Activated T-helper 2 cell treated with anti-CD3 and anti-CD28 coated beads, Interferon-gamma antibody, Interleukin-2, Interleukin-4, amounts not matched to agents 10 μg/mL and 5 μg/mL and 100 μg/mL, durations not matched to agents 14 hours and 24 hours and 36 hours (primary cell): ENCODE measurements at places on chromosomes 6 and 20. TPM values are rescaled to one million over a fixed set of nuclear protein-coding genes. Genes with fewer than 3 reads are reported as not detected.
A peak's percentile ranks its signal among the peaks of the same experiment; 100 is the strongest.

KHDC1L gene
- 0.32 TPM in 1 of 2 replicates, not detected in the other for total RNA-seq

DNA sequence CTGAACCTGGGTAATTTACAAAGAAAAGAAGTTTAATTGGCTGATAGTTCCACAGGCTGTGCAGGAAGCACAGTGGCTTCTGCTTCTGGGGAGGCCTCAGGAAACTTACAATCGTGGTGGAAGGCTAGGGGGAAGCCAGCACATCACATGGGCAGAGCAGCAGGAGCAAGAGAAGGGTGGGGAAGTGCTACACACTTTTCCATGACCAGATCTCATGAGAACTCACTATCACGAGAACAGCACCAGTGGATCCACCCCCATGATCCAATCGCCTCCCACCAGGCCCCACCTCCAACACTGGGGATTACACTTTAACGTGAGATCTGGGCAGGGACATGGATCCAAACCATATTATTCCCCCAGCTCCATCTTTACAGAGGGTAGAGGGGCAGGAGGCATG lies 166.4 kb downstream of the NFATC2 start:
- no peak for DNase-seq

GRCh38 chr6:135217663-135218062 lies 36.6 kb downstream of the MYB start:
- no peak for DNase-seq

- DNase-seq, result no peak
These were observed 146.3 kb upstream of the RNF24 start for GRCh38 chr20:4161401-4162251.

DNA sequence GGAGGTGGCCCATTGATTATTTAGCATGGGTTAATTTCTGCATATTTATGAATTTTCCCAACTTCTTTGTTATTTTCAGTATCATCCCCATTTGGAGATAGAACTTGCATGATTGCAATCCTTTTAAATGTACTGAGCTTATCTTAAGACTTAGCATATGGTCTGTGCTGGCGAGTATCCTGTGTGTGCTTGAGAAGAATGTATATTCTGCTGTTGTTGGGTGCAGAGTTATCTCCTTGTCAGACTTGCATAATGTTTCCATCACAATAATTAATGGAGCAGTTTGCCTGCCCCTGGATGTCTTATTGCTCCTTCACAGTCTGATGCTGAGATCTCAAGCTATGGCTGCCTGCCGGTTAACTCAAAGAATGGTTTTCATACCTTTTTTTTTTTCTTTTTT lies 112.6 kb downstream of the CDYL start:
- no peak for DNase-seq

RAB44 gene
- not detected in 2 replicates for total RNA-seq

DNA sequence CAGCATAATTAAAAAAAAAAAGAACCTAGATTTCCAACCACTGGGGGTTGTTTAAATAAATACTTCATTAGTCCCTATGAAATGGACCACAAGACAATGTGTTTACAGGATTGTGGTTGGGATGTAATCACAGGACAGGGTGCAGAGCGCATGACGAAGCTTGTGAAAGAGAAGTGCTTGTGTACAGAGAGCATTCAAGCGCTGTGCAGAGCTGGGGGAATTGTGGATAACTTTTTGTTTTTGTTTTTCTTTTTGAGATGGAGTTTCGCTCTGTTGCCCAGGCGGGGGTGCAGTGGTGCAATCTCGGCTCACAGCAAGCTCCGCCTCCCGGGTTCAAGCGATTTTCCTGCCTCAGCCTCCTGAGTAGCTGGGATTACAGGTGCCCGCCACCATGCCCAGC lies 22.3 kb downstream of the LAMA5 start:
- no peak for DNase-seq

CDSN gene
- total RNA-seq, result not detected in 2 replicates

- no peak for DNase-seq
These were observed 40.5 kb downstream of the RSPH3 start for GRCh38 chr6:158959552-158959951.

TRIM40 gene
- total RNA-seq, result not detected in 2 replicates

DNA sequence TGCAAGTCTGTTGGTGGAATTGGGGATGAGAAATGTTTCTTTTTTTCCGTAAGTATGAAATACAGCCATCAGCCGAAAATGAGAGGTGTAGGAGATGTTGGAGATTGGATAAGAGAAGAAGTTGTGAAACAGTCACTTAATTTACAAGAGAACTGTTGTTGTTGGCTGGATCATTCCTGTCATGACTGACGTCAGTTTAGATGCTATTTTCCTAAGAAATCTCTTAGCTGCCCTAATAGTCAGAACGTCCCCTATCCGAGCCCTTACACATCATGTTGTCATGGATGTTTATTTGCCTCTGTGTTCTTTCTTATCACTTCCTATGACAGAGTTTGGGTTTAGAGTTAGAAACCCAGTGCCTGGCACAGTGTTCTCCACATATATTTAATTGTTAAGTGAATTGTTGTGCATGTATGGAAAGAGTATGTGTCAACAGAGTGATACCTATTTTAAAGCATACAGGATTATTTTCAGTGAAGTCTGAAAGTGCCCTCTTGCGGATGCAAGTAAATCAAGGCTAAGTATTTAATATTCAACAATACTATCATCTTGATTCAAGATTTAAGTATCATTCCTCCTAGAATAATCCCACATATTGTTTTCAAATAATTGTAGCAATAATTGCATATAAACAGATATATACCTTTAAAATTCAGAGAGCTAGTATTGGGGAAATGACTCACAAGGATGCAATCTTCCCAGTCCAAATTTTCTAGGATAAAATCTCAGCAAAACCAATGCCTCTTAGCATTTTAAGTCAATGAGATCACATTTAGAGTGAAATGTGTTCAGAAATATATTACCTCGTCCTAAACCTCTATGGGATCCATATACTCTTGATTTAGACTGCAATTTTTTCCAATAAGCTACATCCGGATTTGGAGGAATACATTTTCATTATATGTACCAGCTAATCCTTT lies 309.9 kb upstream of the NOX3 start:
- no peak for DNase-seq

DNA sequence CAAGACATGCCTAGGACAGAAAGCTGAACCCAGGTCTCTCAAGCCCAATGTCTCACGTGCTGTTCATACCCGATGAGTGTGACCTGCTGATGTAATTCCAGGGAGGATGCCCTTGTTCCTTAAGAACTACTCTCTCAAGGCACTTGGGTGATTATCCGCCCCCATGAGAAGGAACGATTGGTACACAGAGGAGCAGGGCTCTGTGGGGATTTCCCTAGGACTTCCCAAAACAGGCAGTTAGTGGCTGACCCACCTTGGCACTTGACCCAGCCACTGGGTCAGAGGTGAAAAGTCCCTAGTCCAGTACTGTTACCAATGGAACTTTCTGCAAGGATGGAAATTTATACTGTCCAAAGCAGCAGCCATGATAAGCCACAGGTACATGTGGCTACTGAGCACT lies 9.2 kb upstream of the BPIFB6 start:
- no peak for DNase-seq

DNA sequence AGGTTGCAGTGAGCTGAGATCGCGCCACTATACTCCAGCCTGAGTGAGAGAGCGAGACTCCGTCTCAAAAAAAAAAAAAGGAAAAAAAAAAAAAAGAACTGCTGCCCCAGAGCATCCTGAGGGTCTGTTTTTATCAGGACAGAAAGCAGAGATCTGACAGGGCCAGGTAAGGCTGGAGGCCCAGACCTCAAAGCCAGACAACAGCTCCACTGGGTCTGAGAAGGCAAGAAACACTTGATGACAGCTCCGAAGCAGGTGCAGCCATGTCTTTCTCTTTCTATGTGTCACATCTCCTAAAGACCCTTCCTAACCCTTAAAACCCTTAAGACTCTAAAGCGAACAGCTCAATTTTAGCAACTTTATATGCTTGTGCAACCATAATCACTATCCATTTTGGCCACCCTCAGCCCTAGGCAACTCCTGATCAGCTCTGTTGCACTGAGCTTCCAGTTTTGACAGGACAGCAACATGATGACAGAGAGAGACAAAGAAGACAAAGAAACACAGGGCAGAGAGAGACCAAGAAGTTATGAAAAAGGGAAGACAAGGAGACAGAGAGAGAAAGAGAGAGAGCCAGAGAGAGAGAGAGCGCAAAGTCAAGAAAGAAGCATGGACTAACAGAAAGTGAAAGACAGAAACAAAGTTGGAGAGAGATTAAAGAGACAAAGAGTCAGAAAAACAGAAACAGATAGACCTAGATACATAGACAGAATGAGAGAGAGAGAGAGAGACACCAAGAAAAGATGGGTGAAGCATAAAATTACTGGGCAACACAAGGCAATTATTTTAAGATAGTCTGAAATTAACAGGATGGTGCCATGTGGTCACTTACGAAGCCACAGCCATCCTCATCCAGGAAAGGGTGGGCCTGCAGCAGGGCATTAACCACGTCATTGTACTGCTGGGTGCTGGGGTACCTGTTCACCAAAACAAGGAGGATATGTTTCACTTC lies 39.2 kb downstream of the SAMD3 start:
- DNase-seq, result peak; percentile 39

DNA sequence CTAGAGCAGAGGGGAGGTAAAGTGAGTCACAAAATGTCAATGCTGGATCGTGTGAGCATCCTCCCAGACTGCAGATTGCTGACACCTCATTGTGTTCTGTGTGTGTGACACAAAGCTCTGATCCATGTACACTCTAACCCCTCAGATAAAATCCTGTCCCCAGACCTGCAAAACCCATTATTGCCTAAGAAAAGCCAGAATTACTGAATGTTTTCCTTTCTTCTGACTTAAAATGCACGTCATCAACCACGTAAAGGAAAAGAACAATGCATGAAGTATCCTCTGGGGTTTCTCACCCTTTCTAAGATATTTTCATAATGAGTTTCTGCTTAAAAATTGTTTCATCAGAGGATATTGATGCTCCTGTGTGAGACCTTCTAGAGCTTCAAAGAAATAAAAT lies 218.0 kb upstream of the PREP start:
- DNase-seq, result no peak

- no peak for DNase-seq
These were observed 147.2 kb downstream of the TFAP2C start for GRCh38 chr20:56776345-56776744.

GRCh38 chr6:32819729-32820128 lies 2.9 kb upstream of the HLA-DOB start:
- no peak for DNase-seq

GCNT2 gene
- total RNA-seq, result 2.0 and 2.8 TPM in 2 replicates

- no peak for DNase-seq
These were observed 7.4 kb upstream of the SLC22A2 start for GRCh38 chr6:160265869-160266476.
